ENCODE measurements at places on chromosomes 2 and 18.
A peak's percentile ranks its signal among the peaks of the same experiment; 100 is the strongest.

GRCh38 chr2:20418519-20418918 lies 28.4 kb upstream of the RHOB start:
- DNase-seq, result no peak

DNA sequence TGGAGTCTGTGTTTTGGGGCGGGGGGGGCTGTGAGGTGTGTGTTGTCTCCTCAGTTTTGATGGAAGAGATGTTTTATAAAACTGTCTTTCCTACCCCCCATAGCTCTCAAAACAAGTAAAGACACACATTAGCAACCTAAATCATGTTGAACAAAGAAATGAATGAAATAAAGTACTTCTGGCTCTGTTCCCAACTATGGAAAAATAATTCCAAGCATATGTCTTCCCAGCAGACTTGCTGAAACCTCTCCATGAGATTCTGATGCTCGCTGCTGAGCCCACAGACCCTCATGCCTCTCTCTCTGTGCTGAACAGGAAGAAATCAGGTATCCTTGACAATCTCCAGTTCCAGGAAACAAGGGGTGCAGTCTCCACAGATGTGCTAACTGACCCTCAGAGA lies 226.7 kb upstream of the KLHL29 start:
- no peak for DNase-seq

DNA sequence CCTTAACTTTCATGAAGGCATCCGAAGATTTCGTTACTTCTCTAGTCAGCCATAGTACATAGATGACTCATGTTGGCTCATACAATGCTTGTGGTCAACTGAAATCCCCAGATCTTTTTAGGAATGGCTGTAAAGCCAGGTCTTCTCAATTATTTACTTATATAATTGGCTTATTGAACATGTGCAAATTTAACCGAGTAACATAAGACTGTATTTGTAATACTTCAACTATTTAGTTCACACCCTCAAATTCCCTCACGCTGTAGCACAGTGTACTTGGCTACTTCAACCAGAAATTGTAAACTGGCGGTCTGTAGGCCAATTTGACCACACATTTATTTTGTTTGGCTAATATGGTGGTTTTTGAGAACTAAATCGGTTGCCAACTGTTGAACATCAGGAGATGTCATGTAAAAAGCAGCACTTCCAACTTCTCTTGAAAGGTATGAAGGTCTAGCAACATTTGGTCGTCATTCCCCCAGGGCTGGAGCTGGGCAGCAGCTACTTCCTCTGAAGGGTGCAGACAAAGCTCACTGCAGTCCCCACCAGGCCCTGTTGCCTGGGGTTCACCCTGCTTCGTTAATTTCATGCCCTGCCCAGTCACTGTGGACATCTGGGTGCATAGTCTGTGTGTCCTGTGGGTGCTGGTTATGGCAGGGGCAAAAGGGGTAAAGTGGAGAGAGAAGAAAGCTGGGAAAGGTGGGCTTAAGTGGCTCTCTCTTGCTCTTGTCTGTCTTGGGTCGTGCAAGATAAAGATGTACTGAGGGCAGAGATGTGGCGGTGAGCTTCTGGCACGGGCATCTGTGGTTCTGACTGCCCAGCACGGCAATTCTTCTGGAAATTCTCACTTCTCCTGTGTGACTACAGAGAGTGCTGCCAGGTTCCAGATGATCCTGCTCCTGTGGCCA lies 3.2 kb upstream of the SH3RF3 start:
- DNase-seq, result no peak

DNA sequence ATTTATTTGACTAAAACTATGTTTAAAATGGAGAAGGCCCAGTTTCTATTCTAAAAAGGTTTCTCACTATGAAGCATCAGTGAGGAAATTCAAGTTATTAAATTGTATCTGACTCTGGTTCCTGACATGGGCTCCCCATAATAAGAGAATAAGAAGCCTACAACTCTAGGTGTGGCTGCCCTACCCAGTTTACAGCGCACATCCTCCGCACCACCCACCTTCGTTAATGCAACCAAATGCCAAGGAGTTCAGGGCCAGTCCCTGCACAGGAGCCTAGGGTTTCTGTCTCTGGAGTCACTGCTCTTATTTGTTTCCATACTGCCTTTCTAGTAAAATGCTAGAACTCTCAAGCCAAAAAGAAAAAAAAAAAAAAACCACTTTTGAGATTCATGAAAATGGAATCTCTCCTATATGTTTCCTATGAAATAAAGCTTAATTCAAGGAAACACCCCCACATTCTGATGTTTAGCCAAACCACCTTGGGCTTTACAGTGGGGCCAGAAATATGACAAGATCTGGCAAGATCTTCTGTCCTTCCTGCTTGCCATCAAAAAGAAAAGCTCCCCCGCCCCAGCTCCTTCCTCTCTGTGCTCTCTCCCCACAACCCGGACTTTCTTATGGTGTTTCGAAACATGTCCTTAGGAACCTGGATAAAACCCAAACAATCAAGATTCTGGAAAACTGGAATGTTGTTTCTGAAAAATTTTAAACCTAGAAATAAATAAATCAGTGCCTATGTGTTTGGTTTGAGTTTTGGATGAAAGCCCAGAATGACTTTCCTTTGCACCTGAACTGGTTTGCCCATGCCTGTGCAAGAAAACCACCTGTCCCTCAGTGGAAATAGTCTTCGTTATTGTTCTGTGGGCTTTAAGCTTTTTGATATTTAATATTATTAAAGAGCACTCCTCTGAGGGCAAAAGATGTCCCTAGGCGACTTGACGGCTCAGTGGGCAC lies 136.7 kb downstream of the SP3 start:
- DNase-seq, result no peak

DNA sequence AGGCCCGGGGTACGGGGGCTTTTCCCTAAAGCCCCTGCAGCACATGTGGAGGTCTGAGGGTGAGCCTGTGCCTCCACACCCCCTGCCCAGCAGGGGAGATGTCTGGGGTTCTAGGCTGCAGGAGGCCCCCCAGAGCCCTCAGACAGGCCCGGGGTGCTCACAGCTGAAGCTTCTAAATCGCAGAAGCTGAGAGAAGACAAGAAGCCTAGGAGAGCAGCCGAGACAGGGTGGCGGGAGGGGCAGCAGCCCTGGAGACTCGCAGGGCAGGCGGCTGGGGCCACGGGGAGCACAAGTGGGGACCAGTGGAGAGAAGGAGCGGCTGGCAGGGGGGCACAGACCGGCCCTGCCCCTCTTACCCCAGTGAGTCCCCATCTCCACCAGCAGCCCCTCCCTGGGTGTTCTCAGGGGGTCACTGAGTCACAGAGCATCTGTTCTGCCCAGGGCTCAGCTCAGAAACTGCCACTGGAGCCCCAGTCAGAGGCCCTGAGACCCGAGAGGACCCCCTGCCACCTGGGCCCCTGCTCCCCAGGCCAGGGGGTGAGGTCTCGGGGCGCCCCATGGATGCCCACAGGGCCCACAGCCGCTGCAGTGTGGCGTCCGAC lies 26.1 kb downstream of the GPC1 start:
- peak; percentile 48 for DNase-seq

DNA sequence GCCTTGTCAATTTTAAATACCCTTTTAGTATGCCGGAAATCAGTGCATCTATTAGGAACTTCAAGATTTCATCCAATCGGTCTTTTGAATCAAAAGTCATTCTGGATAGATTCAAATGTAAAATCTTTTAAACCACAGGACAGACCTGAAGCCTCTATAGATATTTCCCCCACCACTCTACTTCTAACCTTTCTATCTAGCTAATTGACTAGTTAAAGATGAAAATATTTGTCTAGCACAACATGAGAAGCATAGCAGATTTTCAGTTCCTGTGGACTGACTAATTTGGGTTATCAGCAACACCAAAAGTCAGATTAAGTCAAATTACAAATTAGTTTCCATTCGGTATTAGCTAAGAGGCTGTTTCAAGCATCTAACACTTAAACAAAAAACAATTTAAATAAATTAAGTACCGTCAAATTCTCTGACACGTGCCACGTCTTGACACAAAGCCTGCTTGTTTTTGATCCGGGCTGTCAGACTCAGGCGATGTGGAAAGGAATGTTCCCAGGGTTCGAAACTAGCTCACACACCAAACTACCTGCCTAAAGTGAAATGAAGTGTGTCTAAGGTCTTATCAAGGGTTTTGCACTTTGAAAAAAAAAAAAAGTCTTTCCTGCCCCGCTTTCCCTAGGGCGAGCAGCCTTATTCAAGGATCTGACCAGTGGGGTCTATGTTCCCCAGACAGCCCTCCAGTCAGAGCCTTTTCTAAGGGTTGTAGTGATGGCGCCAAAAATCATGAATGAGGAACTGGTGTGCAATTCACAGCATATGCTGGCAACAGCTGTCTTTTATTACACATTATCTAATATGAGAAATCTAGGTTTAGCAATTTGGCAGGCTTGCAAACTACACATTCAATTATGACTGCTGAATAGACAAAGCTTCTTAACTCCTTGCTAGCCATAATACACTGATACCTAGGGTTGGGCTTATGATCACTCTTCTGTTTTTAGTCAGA lies 4.7 kb downstream of the CYTIP start:
- DNase-seq, result no peak

DNA sequence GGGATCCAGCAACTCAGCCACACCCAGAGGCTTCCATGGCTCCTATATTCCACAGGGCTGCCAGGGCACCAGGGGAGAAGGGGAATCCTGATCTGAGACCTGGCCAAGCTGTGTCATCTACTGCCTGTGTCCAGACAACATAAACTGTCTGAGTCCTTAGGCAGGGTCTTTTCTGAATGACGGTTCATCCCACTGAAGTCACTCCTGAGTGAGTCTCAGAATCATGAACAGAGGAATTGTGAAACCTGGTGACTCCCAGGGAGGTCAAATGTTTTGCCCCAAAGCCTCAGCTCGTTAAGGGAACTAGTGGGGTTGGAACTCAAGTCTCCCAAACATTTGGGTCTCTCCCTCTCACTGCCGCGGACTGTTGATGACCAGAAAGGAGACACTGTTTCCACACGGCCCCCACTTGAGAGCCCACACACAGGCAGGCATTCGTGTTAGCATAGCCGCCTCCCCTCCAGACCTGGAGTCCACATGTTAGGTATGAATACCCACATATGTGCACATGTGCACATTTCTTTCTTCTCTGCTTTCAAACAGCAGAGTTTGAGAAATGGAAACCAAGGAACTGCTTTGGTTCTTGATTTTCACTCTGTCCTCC lies 125.0 kb upstream of the MSH6 start:
- DNase-seq, result no peak

GRCh38 chr18:63368611-63369010 lies 1.6 kb upstream of the KDSR start:
- DNase-seq, result no peak

GRCh38 chr18:75548353-75548905 lies 120.9 kb upstream of the SMIM21 start:
- DNase-seq, result no peak

- no peak for DNase-seq
These were observed 192.0 kb downstream of the ALK start for GRCh38 chr2:29729401-29729800.

GRCh38 chr2:80050246-80050645 lies 254.3 kb downstream of the LRRTM1 start:
- no peak for DNase-seq

GRCh38 chr2:216031960-216032689 lies 18.8 kb upstream of the MREG start:
- DNase-seq, result no peak

GRCh38 chr18:3916082-3916481 lies 466.1 kb downstream of the TGIF1 start:
- DNase-seq, result no peak

DNA sequence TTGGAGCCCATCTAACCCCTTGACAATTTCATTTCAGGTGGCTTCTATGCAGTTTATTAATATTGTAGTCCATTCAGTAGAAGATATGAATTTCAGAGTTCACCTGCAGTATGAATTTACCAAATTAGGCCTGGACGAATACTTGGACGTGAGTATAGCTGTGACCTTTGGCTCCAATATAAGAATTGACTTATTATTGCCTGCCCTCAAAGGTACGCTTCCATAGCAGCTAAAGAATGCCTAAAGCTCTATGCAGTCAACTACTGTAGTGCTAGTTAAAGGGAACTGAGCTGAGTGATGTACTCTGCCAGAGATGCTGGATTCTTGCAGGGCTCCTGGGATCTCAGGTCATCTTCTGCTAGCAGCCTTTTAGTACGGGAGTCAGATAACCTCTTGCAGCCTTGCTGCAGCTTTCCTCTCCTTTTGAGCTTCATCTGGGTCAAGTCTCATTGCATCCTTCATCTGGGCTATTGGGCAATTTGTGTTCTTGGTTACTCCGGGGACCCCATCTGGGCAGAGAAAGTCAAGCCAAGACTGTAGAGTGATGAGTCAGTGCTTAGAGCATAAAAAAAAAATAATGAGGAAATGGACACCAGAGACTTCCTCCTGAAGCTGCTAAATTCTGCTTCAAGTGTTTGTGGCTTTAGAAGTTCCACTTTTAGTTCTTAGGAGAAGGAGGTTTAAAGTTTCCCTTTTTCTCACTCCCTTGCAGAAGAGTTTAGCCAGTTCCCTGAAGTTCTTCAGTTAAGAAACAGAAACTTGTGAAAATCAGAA lies 105.6 kb downstream of the PRPF40A start:
- DNase-seq, result no peak

- peak; percentile 67 for DNase-seq
These were observed 105.0 kb upstream of the ALK start for GRCh38 chr2:30026091-30027055.

GRCh38 chr18:43916984-43917383 lies 639.7 kb upstream of the SYT4 start:
- DNase-seq, result no peak

- DNase-seq, result no peak
These were observed 1704.8 kb upstream of the PIK3C3 start for GRCh38 chr18:40250236-40250635.

DNA sequence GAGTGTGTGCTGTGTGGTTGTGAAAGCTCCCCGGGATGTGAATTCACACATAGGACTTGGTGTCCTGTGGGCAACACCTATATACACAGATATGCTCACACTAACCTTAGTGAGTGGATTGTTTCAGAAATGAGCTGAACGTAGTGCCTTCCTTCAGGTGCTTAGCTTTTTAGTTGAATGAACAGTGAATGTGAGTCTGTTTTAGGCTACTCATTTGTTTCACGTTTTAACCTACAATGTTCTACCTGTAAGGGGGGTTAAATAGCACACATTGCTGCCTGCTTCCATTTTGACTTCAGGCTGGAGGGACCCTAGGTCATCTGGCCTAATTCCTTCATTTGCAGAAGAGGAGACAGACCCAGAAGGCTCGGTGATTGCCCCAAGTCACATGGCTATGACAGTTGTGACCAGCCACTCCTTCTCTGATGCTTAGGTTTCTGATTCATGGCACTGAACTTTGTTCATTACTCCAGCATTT lies 1.0 kb downstream of the PLEK start:
- DNase-seq, result no peak
